Right hindlimb (tissue), 1 donor: ENCODE measurements at places on chromosomes 7 and 10.

DNA sequence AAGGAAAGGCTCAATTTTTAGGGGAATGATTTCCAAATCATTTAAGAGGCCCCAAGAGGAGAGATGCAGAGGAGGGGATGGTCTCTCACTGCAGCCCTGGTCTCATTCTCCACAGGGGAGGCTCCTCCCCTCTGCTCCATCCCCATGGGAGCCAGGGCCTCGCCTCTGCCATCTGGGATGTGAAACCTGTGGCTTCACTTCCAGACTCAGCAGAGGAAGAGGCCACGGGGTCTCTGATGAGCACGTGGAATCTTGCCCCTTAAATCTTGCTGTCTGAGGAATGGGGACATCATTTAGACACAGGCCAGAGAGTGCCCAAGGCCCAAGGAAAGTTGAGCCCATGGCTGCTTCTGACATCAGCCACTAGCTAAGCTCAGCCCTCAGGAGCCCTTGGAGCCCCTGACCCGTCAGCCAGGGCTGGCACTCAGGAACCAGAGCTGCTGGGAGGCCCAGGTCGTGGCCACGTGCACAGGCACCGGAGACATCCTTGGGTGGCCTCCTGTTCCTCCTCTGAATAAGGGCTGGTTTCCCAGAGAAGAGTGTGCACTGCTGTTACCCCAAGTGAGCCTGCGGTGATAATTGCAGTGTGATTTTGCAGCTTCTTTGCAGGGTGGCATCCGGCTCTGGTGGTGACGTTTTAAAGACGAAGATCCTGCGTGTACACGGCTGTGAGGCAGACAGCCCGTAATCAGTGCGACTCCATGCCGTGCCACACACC lies 50.5 kb downstream of the VIPR2 start:
- DNase-seq: no peak

GRCh38 chr10:63166742-63167258 lies 33.7 kb downstream of the NRBF2 start:
- DNase-seq: no peak

- DNase-seq: no peak
Measured at GRCh38 chr10:123446449-123447156, 219.6 kb upstream of the GPR26 start.

DNA sequence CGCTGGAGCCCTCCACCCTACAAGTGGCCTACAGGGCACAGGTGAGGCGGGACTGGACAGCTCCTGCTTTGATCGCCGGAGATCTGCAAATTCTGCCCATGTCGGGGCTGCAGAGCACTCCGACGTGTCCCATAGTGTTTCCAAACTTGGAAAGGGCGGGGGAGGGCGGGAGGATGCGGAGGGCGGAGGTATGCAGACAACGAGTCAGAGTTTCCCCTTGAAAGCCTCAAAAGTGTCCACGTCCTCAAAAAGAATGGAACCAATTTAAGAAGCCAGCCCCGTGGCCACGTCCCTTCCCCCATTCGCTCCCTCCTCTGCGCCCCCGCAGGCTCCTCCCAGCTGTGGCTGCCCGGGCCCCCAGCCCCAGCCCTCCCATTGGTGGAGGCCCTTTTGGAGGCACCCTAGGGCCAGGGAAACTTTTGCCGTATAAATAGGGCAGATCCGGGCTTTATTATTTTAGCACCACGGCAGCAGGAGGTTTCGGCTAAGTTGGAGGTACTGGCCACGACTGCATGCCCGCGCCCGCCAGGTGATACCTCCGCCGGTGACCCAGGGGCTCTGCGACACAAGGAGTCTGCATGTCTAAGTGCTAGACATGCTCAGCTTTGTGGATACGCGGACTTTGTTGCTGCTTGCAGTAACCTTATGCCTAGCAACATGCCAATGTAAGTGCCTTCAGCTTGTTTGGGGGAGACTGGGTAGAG lies at the start of gene COL1A2:
TSS of gene COL1A2 (plus strand) at position 459 of the 704 bp plus-strand sequence. CDS start at position 596, 137 bp downstream.
- DNase-seq: peak; percentile 98

GRCh38 chr10:58950618-58951017 lies 225.8 kb upstream of the PHYHIPL start:
- DNase-seq: no peak

DNA sequence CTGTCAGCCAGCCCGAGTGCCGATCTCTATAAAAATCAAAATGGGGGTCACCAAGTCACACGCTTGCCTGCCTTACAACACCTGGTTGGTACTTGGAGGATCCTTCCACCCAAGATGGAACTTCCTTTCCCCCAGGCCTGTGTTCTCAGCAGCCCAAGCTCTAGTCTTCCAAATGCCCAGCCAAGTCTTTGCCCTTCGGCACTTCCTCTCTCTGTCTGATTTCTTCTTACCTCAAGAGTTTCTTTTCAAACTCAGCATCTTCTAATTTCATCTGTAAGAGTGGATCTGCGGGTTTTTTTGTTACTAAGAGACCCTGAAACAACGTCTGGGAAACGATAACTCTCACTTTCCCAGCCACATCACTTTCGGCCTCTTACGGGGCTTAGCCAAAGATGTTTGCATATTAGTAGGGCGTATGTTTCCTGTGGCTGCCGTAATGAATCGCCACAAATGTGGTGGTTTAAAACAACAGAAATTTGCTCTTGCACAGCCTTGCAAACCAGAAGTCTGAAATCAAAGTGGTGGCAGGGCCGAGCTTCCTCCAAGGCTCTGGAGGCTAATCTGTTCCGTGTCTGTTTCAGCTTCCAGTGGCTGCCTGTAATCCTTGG lies 219.9 kb downstream of the TCF7L2 start:
- DNase-seq: no peak

- no peak for DNase-seq
Measured at GRCh38 chr7:140898786-140899536, 25.8 kb downstream of the BRAF start.

- DNase-seq: no peak
Measured at GRCh38 chr7:82194016-82194643, 249.4 kb downstream of the CACNA2D1 start.

DNA sequence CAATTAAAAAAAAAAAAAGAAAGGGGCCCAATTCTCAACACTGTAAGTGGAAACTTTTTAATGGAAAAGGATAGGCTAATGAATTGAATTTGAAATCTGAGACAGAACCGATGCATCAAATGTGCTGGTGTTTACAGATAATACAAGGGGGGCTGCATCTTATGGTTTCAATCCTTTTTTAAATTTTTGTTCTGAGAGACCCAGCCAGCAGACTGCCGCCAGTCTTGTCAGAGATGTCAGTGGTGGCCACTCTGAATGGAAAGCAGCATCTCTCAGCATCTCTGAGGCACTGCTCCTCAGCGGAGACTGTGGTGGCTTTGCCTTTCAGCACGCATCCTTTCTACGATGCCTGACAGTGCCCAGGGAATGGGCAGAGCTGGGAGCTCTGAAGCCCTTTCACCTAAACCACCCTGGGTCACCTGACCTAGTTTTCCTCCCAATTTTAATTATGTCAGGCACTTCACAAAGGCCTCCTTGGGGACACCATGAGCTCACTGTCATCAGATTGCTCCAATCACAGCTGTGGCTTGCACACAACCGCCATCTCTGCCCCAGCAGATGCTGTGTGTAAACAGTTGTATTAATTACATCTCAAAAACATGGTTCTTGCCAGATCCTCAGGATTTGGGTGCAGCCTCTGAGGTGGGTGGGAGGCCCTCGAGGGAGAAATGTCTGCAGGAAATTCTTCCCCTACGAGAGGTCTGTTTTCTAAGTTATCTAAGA lies 81.2 kb downstream of the EGFR start:
- peak; percentile 68 for DNase-seq

DNA sequence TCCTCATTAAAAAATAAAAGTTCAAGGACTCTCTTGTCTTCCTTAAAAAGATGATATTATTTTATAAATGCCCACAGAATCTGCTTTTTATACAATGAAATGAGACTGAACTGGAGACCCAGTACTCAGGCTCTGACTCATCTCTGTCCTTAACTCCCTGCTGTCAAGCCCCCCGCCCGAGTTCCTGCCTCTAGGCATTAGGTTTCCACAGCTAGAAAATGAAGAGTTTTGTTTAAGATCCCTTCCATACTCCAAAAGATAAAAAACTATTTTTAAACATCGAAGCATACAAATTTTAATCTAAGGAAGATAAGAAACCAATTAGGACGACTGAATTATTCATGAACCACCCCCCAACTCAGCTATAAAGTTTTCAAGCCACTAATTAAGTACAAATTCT lies 97.7 kb upstream of the FEZF1 start:
- no peak for DNase-seq

GRCh38 chr7:128385988-128386925 lies 23.5 kb downstream of the IMPDH1 start:
- DNase-seq: no peak

- DNase-seq: no peak
Measured at GRCh38 chr10:84191106-84191505, 3.2 kb upstream of the CDHR1 start.

GRCh38 chr7:157008206-157009169 lies 2.0 kb downstream of the MNX1 start:
- DNase-seq: no peak

DNA sequence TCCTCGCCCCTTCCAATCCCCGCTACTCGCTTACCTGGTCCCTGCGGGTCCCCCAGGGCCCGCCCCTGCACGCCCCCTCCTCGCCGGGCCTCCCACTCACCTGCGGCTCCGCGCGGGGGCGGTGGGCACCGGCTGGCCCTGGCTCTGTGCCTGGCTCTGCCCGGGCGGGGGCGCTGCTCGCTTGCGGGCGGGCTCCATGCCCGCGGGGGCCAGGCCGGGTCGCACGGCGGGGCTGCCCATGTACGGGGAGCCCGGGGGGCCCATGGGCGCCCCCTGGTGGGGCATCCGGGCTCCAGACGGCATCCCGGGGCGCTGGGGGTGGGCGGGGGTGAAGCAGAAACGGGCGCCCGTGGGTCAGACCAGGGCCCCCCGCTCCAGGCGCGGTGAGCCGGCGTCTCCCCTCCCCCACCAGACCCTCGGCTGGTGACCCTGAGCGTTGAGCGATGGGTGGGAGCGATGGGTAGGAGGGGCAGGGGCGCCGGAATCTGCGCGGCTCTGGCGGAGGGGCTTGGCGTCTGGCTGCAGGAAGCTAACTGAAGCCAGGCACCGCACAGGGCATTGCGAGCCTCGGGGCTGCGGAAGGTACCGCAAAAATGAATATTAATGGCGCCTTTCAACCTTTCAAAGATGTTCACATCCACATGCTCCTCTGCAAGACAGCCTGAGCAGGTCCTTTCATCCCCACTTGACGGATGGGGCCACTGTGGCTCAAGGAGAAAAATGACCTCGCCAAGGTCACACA lies 3.0 kb downstream of the SMARCD3 start:
- peak; percentile 62 for DNase-seq

GRCh38 chr10:84845628-84846261 lies 517.4 kb downstream of the CCSER2 start:
- DNase-seq: peak; percentile 29

- DNase-seq: no peak
Measured at GRCh38 chr10:127424594-127425264, 124.4 kb upstream of the NPS start.

- no peak for DNase-seq
Measured at GRCh38 chr7:130087364-130087763, 17.0 kb downstream of the KLHDC10 start.

DNA sequence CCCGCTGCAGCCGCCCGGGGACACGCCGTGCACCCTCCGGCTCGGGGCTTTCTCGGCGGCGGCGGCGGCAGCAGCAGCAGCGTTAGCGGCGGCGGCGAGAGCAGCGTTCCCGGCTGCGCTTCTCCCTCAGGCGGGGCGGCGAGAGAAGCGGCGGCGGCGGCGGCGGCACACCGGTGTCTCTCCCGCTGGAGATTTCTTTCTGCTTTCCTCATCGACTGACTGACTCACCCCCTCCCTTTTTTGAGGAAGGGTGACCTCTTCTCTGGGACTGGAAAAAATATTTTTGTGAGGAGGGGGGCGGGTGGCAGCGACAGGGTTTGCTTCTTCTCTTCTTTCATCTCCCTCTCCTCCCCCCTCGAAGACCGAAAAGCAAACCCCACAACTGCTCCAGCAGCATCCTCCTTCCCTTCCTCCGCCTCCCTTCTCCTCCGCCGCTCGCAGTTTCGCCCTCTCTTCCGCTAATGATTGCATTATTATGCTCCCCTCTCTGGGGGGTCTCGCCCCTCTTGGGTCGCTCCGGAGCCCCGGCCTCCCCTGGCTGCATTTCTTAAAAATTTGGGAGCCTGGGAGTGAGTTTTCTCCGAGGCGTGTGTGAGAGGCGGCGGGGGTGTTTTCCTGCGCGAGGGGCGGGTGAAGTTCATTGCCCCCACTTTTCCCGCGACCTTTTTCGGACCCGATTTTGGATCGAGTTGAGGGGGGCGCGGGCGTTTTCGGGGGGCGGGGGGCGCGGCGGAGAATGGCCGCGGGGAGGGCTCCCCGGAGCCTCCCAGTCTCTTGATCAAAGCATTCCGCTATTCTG lies 411 bp downstream of the AUTS2 start:
- DNase-seq: no peak

GRCh38 chr7:14842523-14842922 lies 60.0 kb downstream of the DGKB start:
- DNase-seq: no peak

GRCh38 chr10:53957401-53957800 lies 843.6 kb downstream of the PCDH15 start:
- DNase-seq: no peak

- DNase-seq: no peak
Measured at GRCh38 chr10:46554166-46554781, 2.2 kb downstream of the GPRIN2 start.

DNA sequence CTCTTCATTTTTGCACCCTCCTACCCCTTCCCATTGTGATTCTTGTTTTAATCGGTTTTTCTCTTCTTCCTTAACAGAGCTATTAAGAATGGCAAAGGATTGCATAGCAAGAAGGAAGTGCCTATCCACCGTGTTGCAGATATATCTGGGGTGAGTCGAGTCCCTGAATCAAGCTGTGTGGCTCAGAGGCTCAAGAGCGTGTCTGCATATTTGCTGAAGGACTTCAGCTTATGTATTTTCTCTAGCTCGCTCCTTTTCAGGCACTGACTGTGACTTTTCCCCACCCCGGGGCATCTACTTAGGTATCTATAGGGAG lies 126.6 kb downstream of the LRRC4 start:
- no peak for DNase-seq

DNA sequence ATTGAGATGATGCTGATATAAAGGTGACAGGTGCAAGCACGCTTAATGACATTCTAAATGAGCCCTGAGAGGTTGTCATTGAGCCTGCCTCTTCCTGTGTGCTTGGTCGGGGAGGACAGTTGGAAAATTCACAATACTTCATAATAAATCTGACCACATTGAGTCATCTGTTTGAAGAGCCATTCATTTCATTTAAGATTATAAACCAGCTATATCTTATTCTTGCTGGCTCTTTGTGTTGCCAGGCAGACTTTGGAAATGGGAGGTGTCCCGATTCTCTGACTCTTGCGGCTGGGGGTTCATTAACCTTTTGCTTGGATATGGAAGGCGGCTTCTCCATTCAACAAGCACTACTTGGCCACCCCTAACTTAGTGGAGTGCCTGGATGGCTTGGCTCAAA lies 198.2 kb downstream of the FANK1 start:
- DNase-seq: no peak

- no peak for DNase-seq
Measured at GRCh38 chr7:113636727-113637421, 281.9 kb downstream of the PPP1R3A start.

DNA sequence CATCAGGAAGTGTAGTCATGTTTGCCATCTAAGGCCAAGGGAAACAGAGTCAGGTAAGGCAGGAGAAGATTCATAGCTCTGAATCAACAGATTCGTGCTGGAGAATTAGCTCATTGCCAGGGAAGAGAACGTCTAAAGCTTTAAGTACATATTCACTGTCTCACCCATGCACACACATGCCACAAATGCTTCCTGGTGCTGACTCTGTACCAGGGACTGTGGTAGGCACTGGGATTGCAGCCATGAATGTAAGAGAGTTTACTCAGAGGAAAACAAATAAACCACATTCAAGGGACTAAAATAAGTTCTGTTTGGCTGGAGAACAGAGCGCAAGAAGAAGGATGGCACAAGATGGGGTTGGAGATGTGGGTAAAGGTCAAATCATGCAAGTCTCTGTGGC lies 89.8 kb upstream of the HPS1 start:
- DNase-seq: peak; percentile 28
